ENCODE measurements at places on chromosomes 13 and 19.

DNA sequence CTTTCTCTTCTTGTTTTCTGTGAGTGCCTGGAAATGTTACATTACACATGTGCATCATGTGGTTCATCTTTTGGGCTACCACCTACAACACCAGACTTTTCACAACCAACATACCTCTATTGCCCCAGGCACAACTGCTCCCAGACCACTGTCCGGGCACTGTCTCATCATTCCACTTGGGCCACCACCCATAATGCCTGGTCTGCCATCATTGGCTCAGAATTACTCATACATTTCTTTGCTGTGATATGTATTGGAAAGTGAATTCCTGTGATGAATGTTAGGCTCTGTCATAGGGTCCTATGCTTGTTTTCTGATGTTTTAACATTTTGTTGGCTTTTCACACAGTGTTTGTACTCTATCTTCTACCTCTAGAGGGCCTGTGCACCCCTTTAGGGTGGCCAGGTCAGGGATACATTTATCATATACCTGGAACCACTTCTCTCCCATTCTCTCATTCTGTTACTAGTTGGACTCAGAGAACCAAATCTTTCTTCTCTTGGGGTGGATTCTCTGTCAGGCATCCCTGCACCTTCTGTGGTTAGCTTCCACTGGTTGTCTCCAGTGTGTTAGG lies 172.8 kb downstream of the NHLRC3 start:
- DNase-seq: no peak

GRCh38 chr19:18102916-18103542 lies 5.5 kb downstream of the MAST3 start:
- no peak for DNase-seq

DNA sequence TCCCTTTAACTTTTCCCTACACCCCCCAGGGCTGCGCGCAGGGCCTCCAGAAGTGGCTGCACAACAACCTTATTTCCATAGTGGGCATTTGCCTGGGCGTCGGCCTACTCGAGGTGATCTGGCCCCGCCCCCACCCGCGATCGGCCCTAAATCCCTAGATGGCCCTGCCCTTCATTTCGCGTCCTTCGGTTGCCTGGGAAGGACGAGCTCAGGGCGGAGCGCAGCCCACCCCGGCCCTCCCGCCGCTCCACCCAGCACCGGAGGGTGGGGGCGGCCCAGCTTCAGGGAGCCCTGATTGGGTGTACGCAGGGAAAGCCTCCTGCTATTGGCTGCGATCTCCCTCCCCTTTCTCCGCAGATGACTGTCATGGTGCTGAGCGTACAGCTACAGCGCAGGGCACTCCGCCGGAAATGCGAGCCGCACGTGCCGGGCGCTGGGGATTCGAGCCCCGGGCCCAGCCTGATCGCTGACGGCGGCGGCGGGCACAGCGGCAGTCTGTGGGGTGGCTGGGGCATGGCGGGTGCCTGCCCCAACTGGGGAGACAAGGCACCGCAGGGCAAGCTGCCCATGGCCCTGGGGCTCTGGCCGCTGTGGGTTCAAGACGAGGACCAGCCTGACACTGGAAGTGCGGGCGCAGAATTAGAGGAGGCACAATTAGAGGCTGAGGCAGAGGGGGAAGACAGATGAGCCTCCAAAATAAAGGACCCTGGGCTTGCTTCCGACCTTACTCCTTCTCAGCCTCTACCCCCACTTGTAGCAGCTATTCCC lies 4.3 kb downstream of the CD37 start:
- no peak for DNase-seq

DNA sequence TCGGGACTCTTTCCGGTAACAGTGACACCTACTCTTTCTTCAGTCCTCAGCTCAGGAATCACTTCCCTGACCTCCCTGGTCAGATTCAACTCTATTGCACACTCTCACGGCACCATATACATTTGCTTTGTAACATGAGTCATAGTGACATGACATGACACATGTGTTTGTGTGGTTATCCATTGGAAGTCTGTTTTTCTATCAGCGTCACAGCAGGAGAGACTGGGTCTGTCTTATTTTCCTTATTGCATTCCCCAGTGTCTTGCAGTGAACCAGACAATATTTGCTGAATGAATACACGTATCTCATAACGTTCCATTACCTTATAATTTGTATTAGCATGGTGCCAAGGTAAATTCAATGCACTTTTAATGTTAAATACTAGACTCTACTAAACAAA lies 102.0 kb downstream of the DCLK1 start:
- DNase-seq: no peak

GRCh38 chr19:51122112-51122981 lies 2.4 kb upstream of the SIGLEC9 start:
- DNase-seq: no peak

DNA sequence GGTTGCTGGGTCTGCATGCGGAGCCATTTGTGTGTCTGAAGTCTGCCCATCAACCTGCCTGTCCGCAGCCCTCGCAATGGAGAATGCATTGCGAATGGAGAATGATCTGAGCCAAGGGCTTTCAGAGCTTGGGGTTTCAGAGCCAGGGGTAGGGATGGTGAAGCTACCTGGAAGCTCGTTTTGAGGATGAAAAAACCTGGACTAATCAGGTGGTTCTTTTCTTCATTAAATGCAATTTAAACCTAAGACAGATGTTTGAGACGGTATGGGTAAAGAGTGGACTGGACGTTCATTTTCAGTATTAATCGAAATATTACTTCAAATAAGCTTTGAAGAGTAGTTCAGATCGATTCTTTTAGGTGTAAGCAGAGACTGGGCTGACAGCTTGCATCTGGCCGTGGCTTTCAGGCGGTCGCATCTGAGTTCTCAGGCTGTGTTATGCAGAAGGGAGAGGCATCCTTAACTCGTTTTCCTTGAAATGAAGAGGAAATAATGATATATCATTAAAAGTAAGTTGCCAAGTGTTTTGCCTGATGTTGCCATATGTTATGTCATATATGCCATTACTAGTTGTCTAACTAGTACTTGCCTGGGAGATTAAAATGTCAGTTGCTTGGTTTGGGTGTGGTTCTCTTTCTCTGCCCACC lies 801 bp downstream of the MCF2L start:
- no peak for DNase-seq

Data from stimulated activated CD8-positive, alpha-beta memory T cell treated with anti-CD3 and anti-CD28 coated beads, Interleukin-15, amount 100 ng/mL, for 48 hours (primary cell).